ENCODE measurements at places on chromosomes 5 and 9. TPM values are rescaled to one million over a fixed set of nuclear protein-coding genes. Genes with fewer than 3 reads are reported as not detected.

Gene HK3
- total RNA-seq, result not detected

Gene C5
- 11.5 TPM for total RNA-seq

Gene FBP1
- total RNA-seq, result not detected

- DNase-seq, result no peak
These were observed 58.2 kb upstream of the SMARCA2 start for GRCh38 chr9:1956958-1957357.

DNA sequence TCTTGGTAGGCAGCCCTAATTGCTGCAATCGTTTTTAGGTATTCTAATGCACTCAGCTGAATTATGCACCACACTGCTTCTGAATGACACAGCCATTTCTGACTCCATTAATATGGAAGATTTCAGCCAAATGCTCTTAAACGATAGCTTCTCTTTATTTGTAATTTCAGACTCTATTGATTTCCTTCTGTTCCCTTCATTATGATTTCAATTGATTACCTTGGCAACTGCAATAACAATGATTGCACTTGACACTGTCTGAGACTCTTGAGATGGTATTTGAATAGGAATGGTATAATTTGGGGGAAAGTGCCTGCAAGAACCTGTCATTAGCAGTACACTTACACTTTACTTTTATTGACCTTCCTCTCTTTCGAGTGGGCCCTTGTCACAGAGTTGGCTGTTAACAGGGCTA is 296.1 kb upstream of the DMAC1 start:
- DNase-seq, result no peak

- no peak for DNase-seq
These were observed 141.1 kb upstream of the TLE4 start for GRCh38 chr9:79430619-79431018.

DNA sequence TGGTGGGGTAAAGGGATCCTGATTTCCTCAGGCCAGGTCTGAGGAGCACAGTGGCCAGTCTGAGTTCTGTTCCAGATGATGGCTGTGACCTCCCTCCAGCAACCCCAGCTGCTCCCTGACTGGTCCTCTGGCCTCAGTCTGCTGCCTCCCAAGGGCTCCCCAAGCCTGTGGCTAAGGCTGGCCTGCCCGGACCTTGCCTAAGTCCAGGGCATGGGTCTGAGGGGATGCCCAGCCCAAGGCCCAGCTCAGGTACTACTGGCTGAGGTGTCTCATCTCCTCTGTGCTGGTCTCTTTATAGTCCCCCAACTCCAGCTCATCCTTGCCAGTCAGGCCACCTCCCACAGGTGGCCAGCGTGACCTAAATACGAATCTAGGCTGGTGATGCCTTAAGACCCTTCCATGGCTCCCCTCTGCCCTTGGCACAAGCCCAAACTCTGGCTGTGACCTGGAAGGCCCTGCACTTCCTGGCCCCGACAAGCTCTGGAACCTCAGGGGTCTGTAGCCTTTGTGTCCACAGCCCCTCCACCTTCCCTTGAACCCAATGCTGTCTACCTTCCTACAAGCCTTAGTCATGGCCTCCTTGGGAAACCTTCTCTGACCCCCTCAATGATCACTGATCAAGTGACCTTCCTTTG is 9.8 kb downstream of the KIF12 start:
- no peak for DNase-seq

GRCh38 chr5:103929338-103930013 is 366.9 kb upstream of the NUDT12 start:
- DNase-seq, result peak; percentile 97

DNA sequence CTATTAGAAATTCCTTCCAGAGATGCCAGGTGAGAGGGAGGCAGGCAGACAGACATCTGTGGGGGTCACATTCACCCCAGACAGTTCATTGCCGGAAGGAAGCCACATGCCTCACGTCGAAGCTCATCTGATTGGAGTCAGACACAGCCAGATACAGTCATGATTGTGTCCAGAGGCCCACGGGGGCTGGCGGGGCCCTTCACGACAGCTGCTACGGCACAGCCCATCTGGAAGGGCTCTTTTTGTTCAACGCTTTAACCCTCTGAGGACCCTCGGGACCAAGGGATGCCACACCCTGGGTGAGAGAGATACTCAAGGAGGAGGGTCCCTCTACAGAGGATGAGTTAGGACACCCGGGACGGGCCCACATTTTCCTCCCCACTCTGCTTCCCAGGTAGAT is 31.9 kb upstream of the GABRP start:
- no peak for DNase-seq

- DNase-seq, result peak; percentile 51
These were observed 14.4 kb upstream of the SCGB3A1 start for GRCh38 chr5:180605554-180606214.

DNA sequence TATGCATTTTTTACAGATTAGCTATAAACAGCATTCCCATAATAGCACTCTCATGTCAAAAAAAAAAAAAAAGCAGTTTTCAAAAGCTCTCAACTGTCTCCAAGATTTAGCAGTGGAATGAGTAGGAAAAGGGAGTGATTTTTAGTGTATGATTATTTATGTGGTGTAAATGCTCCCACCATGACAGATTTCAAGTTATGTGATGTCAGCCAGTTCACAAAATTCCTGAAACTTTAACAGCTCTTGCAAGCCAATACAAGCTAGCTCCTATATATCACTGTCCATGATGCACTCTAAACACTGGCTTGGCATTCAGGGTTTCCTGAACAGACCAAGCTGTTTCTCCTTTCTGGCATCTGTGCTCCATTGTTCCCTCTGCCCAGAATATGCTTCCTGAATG is 7.9 kb upstream of the ANKDD1B start:
- DNase-seq, result no peak

DNA sequence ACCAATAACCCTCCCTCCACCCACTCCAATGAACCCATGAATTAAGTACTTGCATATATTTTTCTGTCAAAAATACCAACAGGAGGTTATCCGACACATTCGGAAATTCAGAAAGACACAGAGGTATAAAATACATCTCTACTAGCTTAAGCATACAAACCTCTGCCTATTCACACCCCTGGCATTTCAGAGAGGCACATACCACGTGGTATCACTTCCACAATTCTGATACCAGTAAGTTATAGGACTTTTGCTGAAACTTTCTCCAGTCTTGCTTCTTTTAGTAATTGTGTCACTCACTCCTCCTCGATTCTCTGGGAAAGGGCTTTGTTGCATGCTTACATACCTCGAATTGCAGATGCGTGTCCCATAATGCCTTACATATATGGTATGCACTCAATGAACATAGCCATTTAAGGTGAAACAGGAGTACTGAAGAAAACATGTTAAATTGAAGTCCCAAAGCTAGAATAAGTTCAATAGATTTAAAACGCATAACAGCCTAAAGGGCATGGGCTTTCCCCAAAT is 58.1 kb downstream of the TLE1 start:
- DNase-seq, result no peak
